ENCODE measurements at places on chromosomes 4 and X. TPM values are rescaled to one million over a fixed set of nuclear protein-coding genes. Genes with fewer than 3 reads are reported as not detected.
A peak's percentile ranks its signal among the peaks of the same experiment; 100 is the strongest.

DNA sequence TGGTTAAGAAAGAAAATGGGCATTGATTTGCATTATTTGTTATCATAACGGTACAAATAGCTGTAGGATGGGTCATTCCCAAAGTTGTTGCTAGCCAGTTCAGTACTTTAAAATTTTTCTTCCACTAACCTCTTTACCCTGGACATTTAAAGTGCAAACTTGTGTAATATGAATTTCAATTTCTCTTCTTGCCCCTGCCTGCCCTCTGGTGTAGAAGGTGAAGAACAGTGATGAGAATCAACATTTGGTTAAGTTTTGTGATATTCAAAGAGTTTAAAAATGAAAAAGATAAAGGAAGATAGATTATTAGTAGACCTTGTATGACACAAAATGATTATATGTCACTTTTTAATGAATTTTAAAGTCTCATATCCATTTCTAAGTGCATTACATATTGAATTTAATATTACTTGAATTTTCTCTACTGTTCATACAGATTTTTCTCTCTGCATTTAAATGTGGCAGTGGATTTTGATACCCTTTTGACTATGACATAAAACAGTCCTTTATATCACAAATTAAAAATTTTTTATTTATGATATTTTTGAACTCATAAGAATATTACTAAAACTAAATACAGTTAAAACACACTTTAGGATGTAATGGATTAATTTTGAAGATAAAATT, 337.7 kb downstream of the BMPR1B start:
- peak; percentile 8 for DNase-seq

F8 gene
- 4.6 TPM for total RNA-seq

GRCh38 chr4:125666635-125667034, 351.9 kb downstream of the FAT4 start:
- DNase-seq, result no peak

GRCh38 chrX:10077425-10078188, 79.2 kb upstream of the CLCN4 start:
- no peak for DNase-seq

GRCh38 chrX:154131955-154132354, 12.1 kb upstream of the OPN1LW start:
- no peak for DNase-seq

GRCh38 chr4:186762865-186763264, 39.2 kb upstream of the FAT1 start:
- no peak for DNase-seq

DNA sequence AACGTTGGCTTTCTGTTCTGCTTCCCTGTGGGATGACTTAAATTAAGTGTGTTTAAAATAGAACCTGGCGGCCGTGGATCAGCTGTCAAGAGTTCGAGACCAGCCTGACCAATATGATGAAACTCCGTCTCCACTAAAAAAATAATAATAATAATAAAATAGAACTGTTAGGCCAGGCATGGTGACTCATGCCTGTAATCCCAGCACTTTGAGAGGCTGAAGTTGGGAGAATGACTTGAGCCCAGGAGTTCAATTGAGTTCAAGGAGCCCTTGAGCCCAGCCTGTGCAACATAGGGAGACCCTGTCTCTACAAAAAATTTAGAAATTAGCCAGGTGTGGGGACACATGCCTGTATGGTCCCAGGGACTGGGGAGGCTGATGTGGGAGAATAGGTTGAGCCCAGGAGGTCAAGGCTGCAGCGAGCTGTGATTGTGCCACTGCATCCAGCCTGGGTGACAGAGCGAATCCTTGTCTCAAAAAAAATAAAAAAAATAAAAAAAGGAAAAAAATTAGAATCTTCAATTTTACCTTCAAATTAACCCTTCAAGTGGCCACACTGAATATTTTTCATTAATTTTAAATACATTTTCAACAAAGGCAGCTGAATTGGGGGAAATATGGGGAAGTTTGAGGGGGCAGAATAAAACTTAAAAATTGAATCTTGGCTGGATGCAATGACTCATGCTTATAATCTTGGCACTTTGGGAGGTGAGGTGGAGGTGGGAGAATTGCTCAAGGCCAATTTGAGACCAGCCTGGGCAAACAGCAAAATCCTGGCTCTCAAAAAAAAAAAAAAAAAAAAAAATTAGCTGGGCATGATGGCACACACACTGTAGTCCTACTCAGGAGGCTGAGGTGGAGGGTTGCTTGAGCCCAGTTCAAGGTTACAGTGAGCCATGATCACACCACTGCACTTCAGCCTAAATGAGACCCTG, 31.8 kb upstream of the HSD17B13 start:
- DNase-seq, result no peak

DNA sequence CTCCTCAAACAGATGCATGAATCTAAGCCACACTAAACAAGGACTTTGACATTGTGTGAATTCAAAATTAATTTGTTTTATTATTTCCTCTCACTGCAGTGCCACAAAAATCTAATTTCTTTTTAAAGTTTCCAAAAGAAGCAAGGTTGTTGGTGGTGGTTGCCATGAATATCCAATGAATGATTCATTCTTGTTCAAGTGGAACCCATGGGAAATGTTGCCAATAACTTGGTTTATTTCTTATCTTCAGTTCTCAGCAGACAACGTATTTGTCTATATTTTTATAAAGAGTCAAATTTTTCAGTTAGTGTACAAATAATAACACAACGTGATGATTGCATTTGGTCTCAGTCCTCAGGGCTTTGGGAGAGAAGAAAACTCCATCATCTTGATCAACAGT, 309.4 kb upstream of the NOCT start:
- no peak for DNase-seq

- no peak for DNase-seq
These were observed 176.2 kb downstream of the FSTL5 start for GRCh38 chr4:161987611-161988010.

GRCh38 chr4:61182915-61183314, 17.2 kb upstream of the ADGRL3 start:
- no peak for DNase-seq

TCEAL6 gene
- not detected for total RNA-seq

GRCh38 chr4:142512161-142512560, 333.9 kb downstream of the INPP4B start:
- no peak for DNase-seq

DNA sequence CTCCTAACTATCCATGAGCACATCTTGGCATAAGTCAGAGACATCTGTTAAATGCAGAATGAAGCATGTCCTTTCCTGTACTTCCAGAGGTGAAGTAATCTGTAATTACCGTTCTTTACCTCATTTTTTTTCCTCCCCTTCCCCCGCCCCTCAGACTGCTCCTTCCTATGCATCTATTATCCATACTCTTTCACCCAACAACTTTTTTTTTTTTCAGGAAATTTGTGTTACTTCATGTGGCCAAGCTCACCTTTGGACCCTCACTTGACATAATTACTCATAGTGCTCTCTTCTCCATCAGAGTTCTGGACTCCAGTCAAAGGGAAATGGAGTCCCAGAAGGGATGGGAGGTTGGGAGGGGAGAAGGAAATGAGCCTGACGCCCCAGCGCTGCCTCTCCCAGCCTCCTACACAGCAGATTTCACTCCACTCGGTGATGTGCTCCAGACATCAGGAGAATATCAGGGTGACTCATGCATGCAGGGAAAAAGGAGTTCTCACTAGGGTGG, 568.8 kb downstream of the STIM2 start:
- DNase-seq, result no peak

GRCh38 chr4:1077711-1078477, 35.5 kb downstream of the RNF212 start:
- DNase-seq, result no peak

HS6ST2 gene
- 1.3 TPM for total RNA-seq

GRCh38 chr4:181890911-181891310, 352.3 kb upstream of the TENM3 start:
- DNase-seq, result no peak

- no peak for DNase-seq
These were observed 5.0 kb downstream of the PITX2 start for GRCh38 chr4:110617646-110618580.

CD38 gene
- 20.0 TPM for total RNA-seq

DNA sequence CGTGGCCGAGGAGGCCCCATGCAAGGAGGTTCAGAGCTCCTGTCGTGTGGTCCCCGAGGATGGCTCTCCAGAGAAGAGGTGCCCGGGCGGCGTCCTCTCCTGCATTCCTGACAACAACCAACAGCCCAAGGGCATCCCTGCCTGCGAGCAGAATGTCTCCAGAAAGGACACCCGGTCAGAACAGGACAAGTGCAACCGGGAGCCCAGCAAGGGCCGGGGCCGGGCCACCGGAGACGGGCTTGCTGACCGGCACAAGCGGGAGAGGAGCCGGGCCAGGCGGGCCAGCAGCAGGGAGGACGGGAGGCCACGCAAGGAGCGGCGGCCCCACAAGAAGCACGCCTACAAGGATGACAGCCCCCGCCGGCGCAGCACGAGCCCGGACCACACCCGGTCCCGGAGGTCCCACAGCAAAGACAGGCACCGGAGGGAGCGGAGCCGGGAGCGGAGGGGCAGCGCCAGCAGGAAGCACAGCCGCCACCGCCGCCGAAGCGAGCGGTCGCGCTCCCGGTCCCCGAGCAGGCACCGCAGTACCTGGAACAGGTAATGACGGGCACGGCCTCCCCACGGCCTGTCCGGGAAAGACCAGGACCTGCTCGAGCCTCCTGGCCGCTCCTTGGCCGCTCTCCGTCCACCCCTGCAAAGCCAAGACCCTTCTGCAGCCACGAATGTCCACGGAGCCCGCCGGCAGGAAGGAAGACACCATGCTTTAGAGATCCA, 9.8 kb downstream of the AKAP17A start:
- no peak for DNase-seq

KCTD8 gene
- not detected for total RNA-seq

DNA sequence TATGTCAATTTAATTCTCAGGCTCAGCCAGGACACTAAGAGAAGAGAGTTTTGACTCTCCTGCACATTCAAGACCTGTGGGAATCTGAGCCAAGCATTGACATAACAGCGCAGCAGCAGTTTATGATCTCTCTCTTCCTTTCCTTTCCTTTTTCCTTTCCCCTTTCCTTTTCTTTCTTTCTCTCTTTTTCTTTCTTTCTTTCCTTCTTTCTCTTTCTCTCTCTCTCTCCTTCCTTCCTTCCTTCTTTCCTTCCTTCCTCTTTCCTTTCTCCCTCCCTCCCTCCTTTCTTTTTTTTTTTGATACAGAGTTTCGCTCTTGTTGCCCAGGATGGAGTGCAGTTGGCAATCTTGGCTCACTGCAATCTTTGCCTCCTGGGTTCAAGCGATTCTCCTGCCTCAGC, 21.6 kb downstream of the SAT1 start:
- no peak for DNase-seq

- DNase-seq, result peak; percentile 71
These were observed 4.9 kb upstream of the TXK start for GRCh38 chr4:48138936-48139335.

MAGEB17 gene
- total RNA-seq, result not detected

CFI gene
- total RNA-seq, result not detected

DNA sequence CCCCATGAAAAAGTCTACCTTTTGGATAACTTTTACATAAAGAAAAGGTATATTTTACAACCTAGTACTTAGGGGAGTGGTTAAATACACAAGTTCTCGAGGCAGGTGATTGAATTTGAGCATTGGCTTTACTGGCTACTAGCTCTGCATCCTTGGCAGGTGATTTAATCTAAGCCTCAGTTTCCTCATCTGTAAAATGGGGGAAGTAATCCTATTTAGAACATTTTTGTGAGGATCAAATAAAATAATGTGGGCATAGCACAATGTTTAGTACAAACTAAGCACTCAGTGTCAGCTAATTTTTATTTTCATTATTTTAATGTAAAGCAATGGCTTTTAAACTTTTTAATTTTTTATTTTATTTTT, 102.9 kb downstream of the CEP135 start:
- DNase-seq, result no peak

GRCh38 chr4:13413729-13414437, 70.3 kb downstream of the RAB28 start:
- no peak for DNase-seq

DNA sequence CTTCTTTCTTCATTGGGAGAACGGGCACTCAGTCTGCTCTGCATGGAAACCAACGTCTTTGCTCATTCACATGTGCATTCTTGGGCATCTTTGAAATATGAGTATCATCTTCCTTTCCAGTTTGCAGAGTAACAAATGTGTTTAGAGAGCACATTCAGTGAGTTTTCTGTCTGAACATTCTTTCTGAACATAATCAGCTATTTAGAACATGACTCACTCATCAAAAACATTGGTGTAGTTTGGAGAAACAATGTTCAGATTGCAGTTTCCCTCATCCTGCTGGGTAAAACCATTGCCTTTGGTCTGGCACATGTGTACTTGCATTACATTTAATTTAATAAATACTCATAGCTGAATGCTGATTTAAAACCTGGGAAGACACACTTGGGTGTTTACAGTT, 81.5 kb upstream of the F9 start:
- no peak for DNase-seq

DNA sequence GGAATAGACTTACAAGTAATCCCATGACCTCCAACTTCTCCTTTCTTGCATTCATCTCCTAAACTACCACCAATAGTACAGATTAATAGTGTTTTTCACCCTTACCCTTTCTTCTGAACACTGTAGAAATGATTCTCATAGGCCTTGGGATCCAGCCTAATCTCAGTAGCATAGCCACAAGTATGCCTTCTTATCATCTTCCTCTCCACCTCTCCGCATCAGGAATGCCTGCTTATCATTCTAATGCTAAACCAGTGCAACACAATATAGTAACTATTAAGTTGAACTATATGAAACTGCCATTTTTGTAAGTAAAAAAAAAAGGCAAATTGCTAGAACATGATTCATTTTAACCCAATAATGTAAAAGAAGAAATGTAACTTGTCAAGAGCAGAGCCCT, 79.5 kb upstream of the IL2 start:
- no peak for DNase-seq

- DNase-seq, result no peak
These were observed 39.5 kb downstream of the RAP1GDS1 start for GRCh38 chr4:98300706-98301105.

GIMD1 gene
- not detected for total RNA-seq

- no peak for DNase-seq
These were observed 68.7 kb upstream of the ADAD1 start for GRCh38 chr4:122309988-122310626.

- DNase-seq, result peak; percentile 8
These were observed 55.1 kb upstream of the PGAM4 start for GRCh38 chrX:78024349-78025059.

KIF4A gene
- total RNA-seq, result 29.6 TPM

VMA21 gene
- total RNA-seq, result 36.5 TPM

DNA sequence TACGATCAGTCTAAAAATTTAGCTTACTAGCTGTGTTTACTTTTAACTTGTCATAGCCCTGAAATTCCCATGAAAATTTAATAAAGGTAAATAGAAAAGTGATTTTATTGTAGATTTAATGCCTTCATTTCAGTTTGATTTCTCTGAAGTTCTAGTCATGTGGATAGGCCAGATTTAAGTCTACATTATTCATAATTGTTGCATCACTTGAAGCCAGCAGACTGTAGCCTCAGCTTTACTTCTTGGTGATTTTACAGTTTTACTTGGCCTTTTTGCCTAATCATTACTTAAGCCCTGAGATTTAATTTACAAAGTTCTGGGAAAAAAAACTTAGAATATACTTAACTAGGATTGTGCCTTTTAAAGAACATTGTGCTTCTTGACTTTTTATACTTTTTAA, 73.5 kb upstream of the FHDC1 start:
- no peak for DNase-seq

All from activated naive CD4-positive, alpha-beta T cell treated with anti-CD3 and anti-CD28 coated beads for 36 hours (primary cell).